GM23248 (cell line): ENCODE measurements at places on chromosomes 4 and X. TPM values are rescaled to one million over a fixed set of nuclear protein-coding genes. Genes with fewer than 3 reads are reported as not detected.

Gene PRRG1
- polyA plus RNA-seq, result 7.3 and 7.4 TPM in 2 replicates

Gene RIPPLY1
- not detected in 2 replicates for polyA plus RNA-seq

DNA sequence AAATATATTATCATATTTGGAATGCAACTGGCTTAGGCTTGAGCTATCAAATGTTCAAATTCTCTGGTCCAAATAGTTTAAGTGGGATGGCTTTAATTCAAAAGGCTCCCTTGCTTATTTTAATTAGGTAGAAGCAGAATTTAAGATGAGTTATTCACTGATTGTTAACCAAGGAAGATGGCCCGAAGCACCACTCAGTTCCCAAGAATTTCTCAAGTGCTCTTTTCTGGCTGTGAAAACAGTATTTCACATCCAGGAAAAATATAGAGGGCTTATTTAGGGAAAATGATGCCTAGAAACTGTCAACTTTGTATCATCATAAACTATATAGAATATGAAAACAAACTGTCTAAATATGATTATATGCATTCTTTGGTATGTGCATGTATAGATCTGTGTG lies 246.5 kb upstream of the SFRP2 start:
- DNase-seq, result no peak

DNA sequence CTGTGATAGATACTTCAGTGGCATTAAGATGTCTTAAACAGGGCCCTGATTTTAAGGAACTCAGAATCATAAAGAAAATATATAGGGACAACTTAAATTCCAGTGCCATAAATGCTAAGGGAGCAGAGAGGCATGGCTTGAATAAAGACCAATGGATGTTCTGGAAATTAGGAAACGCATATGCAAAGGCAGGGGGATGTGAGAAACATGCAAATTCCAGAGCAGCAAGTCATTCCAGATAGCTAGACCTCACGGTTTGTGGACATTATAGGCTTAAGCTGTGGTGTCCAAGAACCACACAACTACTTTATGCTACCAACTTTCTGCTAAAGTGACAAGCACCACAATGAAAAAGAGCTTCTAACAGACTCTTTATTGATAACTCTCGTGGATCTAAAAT lies 132.6 kb upstream of the ANK2 start:
- DNase-seq, result peak; percentile 30
